ENCODE measurements at places on chromosomes 13 and 19.

DNA sequence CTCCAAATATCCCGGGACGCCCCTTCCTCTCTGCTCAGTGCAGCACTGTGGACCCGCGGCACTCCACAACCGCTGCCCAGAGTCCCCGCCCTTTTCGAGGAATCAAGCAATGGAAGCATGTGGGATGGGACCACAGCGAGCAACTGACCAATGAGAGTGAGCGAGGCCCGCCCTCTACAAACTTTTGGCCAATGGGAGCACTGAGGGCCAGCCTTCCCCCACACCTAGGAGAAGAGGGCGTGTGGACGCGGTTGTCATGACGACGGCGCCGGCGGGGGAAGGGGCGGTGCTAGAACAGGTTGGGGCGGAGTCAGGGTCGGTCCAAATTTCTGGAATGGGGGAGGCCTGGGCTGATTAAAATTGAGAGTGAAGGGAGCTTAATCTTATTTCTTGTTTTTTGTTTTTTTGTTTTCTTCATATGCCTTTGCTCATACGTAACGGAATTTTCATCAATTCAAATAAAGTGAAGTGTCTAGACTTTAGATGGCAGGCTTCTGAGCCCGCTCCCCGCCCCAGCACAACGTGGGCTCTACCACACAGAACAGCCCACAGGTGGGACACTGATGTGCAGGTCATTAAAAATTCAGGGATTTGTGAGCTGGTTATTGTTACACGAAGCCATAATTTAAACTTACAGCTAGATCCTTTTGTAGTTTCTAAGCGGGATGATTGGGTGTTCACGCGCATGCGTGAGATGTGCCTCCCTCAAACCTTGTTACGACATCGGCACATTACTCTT is at the start of gene DNAAF3:
Gene DNAAF3, minus strand, starts transcription at position 84 of the 739 bp plus-strand sequence. CDS start 200 bp downstream, outside the sequence.
- no peak for DNase-seq

DNA sequence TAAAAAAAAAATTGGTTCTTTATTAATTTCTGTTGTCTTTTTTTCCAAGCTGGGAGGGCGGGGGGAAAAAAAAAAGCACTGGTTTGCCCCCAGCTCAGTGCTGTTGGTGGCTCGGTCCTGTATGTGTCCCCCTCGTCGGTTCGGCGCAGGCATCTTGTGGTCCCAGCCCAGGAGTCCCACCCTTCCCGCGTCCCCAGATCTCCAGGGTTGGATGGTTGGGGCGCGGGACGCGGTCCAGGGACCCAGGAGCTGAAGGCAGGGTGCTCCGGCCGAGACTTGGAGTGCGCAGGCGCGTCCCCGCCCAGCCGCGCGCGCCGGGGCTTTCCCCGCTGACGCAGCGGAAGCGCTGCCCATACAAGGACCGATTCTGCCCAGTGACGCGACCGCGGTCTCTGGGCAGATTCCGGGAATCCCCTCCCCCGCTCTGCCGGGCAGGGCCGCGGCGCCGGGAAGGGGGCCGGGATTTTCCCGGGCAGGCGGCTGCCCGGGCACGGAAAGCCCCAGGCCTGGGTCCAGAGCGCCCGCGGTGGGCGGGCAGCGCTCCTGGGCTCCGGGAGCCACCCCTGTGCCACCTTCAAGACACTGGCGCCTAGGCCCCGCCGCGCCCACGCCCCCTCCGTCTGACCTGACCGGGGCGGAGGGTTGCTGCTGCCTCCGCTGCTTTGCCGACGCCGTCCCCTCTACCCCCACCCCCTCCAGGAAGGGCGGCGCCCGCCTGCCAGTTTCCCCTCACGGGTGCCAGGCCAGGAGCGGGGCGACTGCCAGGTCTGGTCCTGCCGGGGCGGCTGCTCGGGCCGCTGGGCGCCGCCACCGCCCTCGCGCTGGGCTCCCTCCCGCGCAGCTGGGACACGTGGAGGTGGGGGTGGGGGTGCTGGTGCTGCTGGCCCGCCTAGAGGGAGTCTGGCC is 2.3 kb downstream of the JUNB start:
- DNase-seq, result peak; percentile 85

- no peak for DNase-seq
These were observed 887 bp downstream of the SIPA1L3 start for GRCh38 chr19:37907735-37908455.

GRCh38 chr13:20118268-20119140 is 42.3 kb downstream of the GJA3 start:
- no peak for DNase-seq

DNA sequence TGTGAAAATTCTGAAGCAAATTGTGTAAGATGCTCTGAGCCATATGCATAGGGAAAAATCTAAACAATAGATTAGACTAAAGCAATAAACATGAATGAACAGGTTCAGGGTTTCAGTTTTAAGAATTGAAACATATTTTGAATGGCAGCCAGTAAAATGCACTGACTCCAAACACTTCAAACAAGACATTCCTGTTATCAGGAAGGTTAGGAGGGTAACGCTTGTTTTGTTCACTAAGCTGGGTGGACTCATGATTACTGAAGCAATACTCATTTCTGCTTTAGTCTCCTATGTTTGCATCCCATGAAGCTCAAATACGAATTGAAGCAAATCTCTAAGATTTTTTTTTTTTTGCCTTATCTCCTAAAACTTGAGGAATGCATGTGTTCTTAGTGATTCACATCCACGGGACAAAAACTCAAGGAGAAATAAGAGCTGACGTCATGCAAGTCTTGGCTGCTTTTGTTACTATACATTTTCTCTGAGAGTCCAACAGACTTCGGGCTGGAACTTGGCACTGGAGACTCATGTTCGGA is 29.1 kb upstream of the IGFL4 start:
- DNase-seq, result no peak

- no peak for DNase-seq
These were observed at the start of gene ARHGEF1 for GRCh38 chr19:41882568-41883462. ARHGEF1 (plus strand) TSS chr19:41883184; CDS start chr19:41888083, 4,899 bp downstream.

DNA sequence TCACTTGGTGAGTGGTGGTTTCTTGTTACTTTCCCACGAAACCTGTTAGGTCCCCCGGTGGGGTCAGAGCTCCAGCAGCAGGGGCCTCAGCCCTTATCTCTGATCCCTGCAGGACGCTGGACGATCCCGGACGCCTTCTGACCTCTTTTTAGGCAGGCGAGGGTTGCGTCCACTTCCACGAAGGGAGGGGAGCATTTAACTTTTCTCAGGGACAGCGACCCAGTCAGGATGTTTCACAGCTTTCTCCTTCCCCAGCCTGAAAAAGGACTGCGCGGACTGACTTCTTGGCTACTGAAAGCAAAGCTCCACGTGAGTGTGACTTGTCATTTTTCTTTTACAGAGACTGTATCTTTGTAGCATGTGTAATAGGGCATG is 692 bp downstream of the ZNF234 start:
- DNase-seq, result no peak

DNA sequence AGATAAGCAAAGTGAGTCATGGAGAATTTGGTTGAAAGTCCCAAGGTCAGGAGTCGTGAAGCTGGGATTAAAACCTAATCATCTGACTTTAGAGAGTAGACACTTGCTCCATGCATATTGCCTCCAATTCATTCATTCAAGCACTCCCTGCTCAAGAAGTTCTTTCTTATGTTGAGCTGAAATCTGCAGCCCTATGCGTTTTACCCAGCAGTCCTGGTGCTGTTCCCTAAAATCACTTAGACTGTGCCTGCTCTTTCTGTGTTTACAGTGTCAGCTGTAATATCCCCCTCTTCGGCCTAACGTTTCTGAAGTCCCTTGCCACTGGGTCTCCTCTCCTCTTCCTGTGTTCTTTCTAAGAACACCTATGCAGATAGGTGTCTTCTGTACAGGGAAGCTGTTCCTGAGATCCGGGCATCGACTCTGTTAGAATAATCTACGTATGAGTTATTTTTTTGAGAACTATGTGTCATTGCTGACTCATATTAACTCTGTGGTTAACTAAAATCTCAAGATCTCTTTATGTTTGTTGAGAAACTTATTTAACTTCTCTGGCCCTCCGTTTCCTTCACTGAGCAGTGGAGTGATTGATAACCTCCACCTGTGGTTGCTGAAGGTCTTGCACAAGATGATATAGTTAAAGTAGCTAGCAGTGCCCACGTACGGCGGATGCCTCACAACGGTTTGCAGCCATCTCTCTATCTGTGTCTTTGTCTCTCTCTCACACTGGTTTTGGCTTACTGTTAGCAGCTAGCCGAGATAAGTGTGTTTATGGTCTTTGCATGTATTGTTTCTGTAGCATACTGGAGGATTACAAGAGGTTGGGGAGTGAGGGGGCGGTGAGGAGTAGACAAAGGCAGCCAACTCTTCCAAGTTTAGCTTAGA is 4.7 kb downstream of the ALOX5AP start:
- DNase-seq, result peak; percentile 30

DNA sequence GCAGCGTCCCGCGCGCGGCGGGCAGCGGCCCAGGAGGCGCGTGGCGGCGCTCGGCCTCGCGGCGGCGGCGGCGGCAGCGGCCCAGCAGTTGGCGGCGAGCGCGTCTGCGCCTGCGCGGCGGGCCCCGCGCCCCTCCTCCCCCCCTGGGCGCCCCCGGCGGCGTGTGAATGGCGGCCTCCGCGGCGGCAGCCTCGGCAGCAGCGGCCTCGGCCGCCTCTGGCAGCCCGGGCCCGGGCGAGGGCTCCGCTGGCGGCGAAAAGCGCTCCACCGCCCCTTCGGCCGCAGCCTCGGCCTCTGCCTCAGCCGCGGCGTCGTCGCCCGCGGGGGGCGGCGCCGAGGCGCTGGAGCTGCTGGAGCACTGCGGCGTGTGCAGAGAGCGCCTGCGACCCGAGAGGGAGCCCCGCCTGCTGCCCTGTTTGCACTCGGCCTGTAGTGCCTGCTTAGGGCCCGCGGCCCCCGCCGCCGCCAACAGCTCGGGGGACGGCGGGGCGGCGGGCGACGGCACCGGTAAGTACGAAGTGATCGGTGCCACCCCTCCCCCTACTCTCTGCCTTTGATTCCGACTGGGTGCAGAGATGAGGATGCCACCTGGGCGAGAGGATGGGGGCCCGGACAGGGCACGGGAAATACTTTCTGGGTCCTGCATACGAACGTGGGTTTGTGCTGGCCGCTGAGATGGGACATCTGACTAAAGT is 874 bp downstream of the TRIM28 start:
- DNase-seq, result peak; percentile 66

GRCh38 chr13:46086985-46087384 is 17.8 kb downstream of the CPB2 start:
- no peak for DNase-seq

- no peak for DNase-seq
These were observed 77.3 kb upstream of the MCF2L start for GRCh38 chr13:112891477-112892401.

DNA sequence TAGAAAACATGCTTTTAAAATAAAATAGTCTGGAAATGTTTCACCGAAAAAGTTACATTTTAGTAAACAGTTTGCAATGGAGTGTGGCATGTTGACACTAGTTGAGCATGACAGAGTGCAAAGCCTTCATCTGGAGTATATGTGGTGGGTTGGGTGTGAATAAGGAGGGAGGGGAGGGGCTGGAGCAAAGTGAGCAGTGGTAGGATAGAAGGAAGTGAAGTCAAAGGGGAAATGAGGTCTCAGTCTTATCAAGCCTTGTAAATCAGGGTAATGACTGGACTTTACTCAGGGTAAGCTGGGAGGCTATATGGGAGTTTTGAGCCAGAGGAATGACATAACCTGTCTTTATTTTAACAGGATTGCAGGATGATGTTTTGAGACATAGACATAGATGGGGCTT is 222.8 kb downstream of the PCDH20 start:
- no peak for DNase-seq

GRCh38 chr19:35462476-35462953 is 14.5 kb downstream of the FFAR2 start:
- DNase-seq, result no peak

GRCh38 chr13:45879666-45880065 is 28.1 kb upstream of the SIAH3 start:
- no peak for DNase-seq

GRCh38 chr13:94176561-94176960 is 302.9 kb downstream of the DCT start:
- DNase-seq, result no peak

DNA sequence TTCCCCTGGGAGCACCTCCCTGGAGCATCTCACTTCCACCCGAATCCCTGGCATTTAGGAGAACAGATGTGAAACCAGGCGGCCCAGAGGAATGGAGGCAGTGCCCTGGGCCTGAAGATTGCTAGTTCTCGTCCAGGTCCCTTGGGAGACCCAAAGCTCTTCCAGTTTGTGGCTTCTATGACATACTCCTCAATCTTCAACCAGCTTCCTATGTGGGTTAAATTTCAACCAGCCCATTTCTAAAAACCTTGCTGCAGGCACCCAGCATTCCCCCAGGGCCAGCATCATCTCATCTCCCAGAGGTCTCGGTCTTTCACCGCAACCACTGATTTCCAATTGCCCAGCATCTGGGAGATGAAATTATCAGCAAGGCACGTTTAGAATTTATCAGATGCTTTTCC is 46.0 kb upstream of the STK24 start:
- no peak for DNase-seq

- no peak for DNase-seq
These were observed 91.2 kb downstream of the GGACT start for GRCh38 chr13:100497389-100497788.

DNA sequence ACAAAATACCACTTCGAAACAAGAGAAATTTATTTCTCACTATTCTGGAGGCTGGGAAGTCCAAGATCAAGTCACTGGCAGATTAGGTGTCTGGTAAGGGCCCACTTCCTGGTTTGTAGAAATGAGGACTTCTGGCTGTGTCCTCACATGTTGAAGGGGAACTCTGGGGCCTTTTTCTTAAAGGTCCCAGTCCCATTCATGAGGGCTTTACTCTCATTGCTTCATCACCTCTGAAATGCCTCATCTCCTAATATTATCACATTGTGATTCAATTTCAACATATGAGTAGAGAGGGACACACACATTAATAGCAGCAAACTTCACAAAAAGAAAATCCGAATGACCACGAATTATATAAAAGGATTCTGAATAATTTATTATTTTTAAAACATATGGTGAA is 21.6 kb upstream of the SIGLEC14 start:
- no peak for DNase-seq

GRCh38 chr13:49690133-49690994 is 922 bp downstream of the EBPL start:
- DNase-seq, result no peak

- DNase-seq, result no peak
These were observed 1.8 kb upstream of the CALR start for GRCh38 chr19:12936582-12936981.

DNA sequence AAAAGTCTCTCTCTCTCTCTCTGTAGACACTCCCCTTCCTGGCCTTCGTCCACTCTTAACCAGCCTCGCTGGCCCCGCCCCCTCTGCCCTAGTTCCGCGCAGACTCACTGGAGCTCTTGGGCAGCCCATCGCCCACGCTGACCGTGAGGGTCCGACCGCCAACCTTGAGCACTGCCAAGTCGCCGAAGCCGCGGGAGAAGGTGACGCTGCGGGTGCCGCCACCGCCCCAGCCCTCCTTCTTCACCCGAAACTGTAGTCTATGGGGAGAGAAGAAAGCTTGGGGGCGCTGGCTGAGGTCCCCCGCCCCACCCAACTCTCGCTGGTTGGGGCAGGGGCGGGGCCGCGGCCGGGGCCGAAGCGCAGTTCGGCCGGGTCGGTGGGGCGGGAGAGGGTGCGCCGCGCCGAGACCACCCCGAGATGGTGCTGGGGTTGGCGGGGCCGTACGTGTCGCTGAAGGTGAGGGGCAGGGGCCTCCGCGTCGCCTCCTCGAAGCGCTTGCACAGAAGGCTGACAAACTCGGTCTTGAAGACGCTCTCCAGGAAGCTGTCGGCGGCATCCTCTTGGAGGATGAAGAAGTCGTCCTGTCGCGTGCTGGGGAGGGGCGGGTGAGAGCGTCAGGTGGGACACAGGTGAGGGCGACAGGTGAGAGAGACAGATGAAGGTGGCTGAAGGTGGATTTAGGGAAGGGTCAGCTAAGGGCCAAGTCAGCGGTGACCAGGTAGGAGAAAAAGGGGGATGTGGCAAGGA is 12.6 kb upstream of the ZNF414 start:
- DNase-seq, result no peak
